Activated T-cell treated with anti-CD3 and anti-CD28 coated beads for 24 hours (primary cell): ENCODE measurements at places on chromosomes 7 and 10.

GRCh38 chr7:77308792-77309191 lies 107.4 kb downstream of the GSAP start:
- DNase-seq: no peak

DNA sequence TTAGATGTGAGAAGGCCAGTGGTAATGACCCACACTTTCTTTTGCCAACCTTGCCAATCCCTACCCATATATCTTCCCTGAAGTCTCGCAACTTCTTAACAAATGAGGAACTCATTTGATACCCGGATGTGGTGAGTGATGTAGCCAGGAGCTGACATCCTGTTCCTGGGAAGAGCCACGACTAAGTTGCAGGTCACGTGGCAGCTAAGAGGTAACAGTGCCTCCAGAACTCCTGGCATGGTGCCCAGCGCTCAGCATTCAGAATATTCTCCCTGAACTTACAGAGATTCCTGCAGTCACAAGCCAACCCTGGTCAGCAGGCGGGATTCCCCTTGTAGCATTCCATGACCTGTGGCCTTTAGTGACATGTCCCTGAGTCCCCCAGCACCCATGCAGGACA lies 282.5 kb downstream of the GALNT17 start:
- DNase-seq: no peak

- DNase-seq: no peak
Measured at GRCh38 chr7:128030654-128031611, at the start of gene LRRC4. Gene LRRC4 (minus strand): TSS chr7:128031437. CDS start chr7:128030640, 797 bp downstream.

- no peak for DNase-seq
Measured at GRCh38 chr10:23197416-23197861, 5.3 kb downstream of the PTF1A start.

- no peak for DNase-seq
Measured at GRCh38 chr10:9561821-9562505, 1455.7 kb upstream of the CELF2 start.

DNA sequence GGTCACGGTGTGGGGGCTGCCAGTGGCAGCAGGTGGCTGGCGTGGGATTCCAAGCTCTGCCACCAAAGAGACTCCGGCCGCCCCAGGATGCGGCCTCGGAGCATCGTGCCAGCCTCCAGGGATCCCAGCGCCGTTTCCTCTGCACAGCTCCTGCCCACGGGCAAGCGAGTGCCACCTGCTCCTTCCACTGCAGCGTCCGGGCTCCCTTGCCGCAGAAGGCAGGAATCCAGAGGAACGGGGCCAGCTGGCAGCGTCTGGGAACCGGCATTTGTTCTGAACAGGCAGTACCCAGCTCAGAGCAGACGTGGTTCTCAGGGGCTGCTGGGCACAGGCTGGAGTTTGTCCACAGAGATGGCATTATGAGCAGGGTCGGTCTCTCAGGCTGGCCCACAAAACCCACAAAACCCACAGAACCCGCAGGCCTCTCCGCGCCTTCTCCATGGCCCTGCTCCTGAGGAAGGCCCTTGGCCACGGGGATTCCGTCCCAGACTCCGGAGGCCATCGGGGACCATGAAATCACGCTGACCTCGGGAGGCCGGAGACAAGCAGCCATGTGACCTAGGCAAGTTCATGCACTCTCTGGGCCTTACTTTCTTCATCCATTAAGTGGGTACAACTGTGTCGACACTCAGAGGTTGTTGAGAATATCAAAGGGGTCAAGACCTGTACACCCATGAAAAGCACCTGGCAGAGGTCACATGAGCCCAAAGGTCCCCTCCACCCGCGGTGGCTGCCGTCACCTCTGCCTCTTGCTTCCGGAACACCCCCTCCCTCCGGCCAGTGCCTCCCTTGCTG lies 72.1 kb upstream of the TNRC18 start:
- no peak for DNase-seq

DNA sequence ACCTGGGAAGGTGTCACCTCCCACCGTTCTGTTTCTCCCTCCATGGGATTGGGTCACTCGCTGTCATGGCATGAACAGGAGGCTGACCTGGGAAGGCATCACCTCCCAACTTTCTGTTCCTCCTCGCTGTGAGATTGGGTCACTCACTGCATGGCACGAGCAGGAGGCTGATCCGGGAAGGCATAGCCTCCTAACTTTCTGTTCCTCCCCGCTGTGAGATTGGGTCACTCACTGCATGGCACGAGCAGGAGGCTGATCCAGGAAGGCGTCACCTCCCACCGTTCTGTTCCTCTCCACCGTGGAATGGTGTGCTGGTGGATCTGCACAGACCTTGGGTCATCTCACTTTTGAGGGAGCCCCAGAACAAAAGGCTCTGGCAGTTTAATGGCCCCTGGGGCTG lies 239.2 kb upstream of the PRKCQ start:
- DNase-seq: no peak

- DNase-seq: no peak
Measured at GRCh38 chr7:80760292-80760691, 121.8 kb downstream of the CD36 start.

- no peak for DNase-seq
Measured at GRCh38 chr10:43226851-43227845, 39.7 kb downstream of the RASGEF1A start.

DNA sequence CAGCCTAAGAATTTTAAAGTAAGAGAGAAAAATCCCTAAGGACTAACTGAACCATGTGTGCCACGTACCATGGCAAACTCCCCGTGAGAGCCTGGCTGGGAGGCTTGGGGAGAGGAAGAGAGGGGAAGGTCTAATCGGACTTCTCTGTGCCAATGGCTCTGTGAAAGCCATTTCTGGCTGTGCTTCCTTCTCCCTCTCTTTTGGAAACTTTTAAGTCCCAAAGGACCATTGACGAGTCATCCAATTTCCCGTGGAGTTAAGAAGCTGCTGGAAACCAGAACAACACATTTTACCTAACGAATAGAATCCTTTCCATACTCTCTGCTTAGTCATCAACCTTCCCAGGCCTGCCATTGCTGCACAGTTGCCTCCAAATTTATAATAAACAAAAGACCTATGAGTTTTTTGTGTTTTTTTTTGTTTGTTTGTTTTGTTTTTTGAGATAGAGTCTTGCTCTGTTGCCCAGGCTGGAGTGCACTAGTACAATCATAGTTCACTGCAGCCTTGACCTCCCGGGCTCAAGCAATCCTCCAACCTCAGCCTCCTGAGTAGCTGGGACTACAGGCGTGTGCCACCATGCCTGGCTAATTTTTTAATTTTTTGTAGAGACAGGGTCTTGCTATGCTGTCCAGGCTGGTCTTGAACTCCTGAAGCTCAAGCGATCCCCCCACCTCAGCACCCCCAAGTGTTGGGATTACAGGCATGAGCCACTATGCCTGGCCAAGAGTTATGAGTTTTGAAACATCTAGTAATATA lies 13.2 kb downstream of the LAMB1 start:
- no peak for DNase-seq

GRCh38 chr10:106956216-106956915 lies 208.1 kb downstream of the SORCS1 start:
- no peak for DNase-seq

DNA sequence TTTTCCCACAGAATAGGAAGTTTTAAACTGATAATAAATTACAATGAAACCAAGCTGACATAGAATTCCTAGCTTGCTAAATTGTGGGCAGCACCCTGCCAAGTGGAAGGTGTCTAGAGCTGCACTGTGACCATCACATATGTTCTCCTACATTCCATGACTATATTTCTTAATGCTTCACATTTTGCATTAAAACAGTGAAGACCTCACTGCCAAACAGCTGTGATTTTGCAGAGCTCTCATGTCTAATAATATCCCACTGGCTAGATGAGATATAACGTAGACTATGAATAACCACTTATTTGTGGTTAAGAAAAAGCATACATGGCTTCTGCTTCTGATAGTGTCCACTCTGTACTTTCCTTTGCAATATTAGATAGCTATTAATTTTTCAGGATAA lies 228.3 kb upstream of the TEX47 start:
- DNase-seq: no peak

DNA sequence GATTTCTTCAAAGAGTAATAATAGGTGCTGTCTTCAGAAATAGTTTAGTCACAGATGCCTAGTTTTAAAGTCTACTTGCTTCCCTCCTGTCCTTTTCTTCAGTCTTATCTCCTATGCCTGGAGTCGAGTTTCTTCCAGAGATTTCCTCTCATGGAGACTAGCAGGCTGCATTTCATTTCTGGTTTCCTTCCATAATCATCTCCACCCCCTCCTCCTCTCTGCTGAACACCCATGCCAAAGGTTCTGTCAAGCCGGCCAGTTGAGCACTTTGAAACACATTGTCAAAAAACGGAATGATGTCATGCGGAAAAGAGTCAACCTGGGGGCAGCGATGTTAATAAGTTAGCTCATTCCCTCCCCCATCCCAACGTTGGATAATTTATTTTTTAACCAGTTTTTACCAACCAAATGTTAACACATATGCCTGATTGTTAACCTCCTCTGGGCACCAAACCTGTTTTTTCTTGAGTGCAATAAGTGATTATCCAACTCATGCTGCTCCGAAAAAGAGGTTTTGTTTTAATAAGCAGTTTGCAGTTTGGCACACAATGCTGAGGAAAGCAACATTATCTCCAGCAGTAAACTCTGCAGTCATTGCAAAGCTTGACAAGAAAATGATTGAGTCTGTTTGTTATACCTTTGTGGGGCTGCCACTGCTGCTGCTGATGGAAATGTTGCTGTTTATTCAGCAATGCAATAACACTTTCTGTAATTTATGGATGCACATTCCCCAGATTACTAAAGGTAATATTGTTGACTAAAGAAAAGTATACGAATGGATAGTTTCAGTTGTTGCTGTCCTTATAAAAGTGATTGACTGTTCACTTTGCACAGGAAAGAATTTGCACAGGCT lies 161.6 kb downstream of the LRMDA start:
- no peak for DNase-seq

DNA sequence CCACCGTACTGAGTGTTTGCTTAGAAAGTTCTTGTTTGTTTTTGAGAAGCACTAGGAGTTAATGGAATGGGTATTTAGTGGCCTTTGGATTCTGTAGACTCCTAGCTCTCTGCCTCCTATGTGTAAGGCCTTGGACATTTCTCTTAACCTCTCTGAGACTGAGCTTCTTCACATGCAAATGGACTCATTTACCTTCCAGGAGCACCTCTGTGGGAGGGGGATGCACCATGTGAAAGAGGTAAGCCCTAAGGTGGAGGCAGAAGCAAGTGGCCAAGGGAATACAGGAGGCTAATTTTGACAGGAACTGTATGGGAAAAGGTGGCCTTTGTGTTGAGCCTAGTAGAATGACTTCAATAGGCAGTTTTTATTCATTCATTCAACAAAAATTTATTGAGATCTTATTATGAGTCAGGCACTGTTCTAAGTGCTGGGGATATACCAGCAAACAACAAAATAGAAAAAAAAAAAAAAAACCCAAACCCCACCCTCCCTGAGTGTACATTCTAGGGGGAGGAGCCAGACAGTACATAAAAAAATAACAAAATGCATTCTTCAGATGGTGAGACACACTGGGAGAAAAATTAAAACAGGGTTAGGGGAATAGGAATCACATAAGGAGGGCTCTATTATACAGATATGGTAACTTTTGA lies 9.2 kb upstream of the EPHA1 start:
- no peak for DNase-seq

GRCh38 chr10:87504307-87504639 lies 420 bp upstream of the MINPP1 start:
- DNase-seq: no peak

DNA sequence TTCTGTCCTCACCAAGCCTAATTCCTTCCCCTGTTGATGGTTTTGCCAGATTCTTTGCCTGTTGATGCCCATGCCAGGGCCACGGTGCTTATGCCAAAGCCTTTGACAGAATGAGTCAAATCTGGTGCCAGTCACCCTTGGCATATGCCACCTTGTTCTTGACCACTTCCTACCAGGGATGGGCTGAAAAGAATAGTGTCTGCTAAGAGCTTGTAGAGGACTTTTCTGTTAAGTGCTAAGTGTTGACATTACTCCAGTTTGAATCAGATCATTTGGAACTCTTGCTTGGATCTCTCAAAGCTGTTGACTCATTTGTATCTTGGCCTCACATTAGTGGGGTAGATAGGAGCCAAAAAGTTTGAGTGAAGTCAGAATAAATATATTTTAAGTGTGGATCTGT lies 661.2 kb downstream of the AUTS2 start:
- DNase-seq: no peak

DNA sequence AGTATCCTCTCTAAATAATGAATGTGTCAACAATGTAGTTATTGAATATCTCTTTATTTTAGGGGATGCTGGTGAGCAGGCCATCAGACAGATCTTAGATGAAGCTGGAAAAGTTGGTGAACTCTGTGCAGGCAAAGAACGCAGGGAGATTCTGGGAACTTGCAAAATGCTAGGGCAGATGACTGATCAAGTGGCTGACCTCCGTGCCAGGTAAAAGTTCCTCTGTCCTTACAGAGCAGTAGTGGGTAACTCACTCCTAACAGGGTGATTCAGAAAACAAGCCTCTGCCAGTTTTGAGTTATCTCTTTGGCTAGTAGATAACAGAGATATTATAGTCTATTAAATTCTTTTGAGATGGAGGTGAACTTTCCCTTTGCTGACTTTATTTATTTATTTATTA lies 67.3 kb downstream of the AP3M1 start:
- DNase-seq: no peak

DNA sequence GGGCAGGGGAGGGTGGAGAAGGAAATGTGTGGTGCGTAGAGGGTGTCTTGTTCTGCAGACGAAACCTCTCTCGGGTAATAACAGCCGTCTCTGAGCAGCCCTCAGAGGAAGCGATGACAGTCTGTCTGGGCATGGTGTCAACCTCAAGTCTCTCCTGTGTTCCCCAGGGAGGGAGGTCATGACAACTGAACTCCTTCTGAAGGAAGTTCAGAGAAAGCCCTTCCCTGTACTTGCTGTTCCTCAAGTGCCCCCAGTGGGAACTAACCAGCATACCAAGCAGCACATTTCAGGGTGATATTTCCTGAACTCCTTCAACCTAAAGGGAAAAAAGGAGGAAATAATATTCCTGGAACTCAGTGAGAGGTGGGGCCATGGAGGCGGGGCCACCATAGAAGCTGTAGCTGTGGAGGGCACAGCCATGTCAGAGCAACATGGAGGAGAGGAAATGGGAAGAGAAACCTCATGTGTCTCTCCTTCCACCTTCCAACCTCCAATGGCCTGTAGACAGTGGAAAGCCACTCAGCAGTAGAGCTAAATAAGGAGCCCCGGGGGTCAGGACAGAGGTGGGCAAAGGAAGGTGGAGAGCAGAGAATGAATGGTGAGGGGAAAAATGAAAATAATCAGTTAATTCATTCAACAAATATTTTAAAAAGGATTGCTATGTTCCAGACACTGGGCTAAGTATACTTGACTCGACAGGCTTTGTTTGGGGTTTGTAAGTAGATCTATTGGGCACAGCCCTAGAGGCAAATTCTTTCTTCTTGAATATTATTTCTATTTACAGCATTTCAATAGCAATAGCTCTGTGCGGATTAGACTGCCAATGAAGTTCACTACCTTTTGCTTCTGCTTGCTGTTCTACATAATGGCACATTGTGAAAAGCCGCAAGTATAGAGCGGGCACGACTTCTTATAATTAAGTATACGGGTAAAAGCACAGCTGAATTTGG lies 61.0 kb upstream of the AOAH start:
- DNase-seq: peak; percentile 56

- DNase-seq: no peak
Measured at GRCh38 chr10:89294721-89295239, 7.1 kb upstream of the IFIT2 start.
